ENCODE measurements at places on chromosomes 7 and 10.

- DNase-seq = no peak
Observed at GRCh38 chr7:139358541-139359365, 941 bp upstream of the LUC7L2 start.

DNA sequence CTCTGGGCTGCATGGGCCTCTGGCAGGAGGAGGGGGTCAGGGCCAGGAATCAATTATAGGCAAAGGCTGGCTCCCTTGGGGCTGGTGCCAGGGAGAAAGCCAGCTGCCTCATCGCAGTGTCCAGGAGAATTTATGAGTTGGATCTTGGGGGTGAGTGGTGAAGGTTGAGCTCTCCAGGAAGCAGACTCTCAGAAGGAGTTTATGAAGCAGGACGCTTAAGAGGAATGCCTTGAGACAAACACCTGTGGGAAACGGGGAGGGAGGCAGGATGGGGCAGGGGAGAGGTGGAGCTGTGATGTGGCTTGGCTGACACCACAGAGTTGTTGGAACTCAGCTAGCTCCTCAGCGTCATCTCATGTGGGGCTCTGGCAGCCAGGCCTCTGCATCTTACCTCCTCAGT lies 428.5 kb downstream of the RPS24 start:
- no peak for DNase-seq

- no peak for DNase-seq
Observed at GRCh38 chr10:14555807-14556206, 218.9 kb downstream of the FAM107B start.

DNA sequence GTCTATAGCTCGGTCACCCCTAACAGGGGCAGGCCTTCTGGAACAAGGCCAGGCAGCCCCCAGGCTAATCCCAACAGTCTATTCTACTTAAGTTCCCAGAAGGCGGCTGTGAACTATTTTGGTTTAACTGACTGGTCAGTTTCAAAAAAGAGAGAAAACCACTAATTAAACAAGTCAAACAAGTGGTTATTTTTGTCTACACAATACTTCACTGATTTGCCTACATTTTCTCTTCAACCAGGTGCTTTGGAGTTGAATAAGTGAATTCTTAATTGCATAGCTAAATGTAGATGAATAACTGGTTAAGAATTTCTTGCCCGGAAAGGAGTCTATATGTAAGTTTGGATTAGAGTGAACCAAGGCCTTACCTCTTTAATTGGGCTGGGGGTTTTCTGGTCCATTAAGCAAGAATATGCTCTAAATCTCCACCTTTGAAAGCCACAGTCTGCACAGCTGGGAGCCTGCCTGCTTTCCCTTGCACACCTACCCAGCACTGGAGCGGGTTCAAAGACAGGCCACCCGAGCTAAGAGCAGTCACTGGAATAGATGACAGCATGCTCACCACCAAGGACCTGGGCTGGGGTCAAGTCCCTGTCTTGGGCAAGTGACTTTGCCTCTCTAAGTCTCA lies 70.4 kb downstream of the TBXAS1 start:
- DNase-seq = no peak

DNA sequence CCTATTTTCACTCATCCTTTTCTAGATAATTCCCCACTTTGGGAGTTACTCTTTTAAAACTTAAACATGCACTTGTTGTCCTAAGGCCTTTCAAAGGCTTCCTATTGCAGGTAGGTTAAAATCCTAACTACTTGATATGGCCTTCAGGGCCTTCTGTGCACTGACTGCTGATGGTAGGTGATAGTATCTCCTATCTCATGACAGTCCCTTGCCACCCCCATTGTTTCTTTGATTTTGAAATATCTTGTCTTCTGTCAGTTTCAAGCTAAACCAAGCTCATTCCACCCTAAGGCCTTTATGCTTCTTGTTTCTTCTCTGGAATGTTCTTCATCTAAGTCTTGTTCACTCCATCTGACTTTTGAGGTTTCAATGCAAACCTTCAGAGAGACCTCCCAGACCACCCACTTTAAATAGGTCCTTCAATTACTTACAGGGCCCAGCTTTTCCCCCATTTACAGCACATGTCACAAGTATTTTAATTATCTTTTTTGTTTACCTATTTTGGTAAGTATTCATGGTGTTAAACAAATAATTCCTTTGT lies 2.4 kb upstream of the MTPN start:
- DNase-seq = no peak

DNA sequence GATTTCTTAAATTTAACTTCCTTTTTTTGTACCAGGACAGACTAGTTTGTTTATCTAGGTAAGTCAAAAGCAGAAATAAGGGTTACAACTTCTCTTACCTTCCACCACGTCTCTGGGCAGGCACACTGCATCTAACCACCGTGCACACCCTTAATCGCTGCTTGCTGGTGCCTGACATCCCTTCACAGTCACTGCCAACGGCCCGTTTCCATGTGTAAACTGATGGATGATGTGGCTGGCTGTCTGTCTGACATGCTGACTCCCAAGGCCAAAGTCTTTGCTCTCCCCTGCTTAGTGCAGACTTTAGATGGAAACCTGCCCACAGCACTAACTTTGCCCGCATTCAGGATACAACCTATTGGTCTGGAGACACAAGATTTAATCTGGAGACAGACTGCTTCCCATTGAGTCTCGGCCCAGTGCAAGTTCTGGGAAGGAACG lies 1.1 kb downstream of the TMEM273 start:
- DNase-seq = no peak

GRCh38 chr7:116863936-116864500 lies 1.6 kb downstream of the CAPZA2 start:
- DNase-seq = no peak

GRCh38 chr10:1569208-1569607 lies 168.1 kb downstream of the ADARB2 start:
- DNase-seq = no peak

DNA sequence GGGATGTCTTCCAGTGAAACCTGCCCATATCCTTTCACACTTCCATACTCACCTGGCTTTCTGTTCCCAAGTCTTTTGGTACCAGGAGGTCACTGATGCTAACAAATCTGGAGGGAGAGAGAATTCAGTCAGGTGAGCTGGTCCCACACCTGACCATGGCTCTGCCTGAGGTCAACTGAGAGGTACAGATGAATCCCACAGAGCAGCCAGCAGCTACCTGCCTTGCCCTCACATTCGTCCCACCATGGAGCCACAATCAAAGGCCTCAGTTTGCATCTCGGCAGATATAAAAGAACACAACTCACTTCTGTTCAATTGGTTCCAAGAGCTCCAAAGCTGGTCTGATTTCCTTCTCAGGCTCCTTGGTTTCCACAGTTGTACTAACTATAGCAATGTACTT lies 47.0 kb downstream of the GDI2 start:
- no peak for DNase-seq

- no peak for DNase-seq
Observed at GRCh38 chr10:126373147-126373546, 15.1 kb downstream of the ADAM12 start.

GRCh38 chr7:84092207-84092606 lies 102.4 kb downstream of the SEMA3A start:
- DNase-seq = no peak

DNA sequence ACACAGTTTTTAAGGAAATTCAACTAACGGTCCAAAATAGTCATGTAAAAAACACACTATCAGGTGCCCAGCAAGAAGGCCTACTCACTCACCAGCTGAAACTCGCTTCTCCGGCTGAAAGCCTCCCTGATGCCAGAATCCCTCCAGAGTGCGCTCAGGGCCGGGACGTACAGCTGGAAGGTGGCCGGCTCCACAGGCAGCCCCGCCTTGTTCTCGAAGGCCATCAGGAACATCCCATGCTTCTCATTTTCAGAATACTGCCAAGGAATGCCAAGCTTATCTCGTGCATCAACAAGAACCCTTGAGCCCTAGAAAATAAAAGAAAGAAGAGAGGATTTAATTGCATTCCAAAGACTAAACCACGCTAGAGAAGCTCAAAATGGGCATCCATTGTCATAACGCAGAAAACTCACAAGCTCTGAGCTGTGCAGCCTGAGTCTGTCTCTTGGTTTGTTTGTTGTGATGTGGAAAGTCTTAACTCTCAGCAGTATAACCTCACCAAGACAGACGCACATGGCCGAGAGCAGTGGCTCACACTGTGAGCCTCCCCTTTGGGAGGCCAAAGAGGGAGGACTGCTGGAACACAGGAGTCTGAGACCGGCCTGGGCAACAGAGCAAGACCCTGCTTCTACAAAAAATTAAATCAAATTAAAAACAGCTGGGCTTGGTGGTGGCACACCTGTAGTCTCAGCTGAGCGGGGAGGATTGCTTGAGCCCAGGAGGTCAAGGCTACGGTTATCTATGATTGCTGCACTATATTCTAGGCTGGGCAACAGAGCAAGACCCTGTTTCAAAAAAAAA lies 49.1 kb downstream of the GNA12 start:
- DNase-seq = no peak

- no peak for DNase-seq
Observed at GRCh38 chr10:110326351-110327032, 21.8 kb upstream of the SMNDC1 start.

- no peak for DNase-seq
Observed at GRCh38 chr10:30589441-30589840, 40.1 kb downstream of the LYZL2 start.

DNA sequence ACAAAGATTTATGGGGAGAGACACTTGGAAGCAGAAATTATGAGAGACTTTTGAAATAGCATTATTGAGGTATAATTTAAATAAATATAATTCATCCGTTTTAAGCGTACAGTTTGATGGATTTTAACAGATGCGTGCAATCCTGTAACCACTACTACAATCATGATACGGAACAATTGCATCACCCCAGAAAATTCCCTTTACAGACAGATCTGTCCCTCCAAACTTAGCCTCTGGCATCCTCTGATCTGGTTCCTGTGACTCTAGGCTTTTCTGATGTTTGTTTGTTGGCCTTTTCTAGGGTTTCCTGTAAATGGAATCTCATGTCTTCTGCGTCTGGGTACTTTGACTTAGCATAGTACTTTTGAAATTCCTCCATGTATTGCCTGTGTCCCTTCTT lies 15.5 kb downstream of the UBN2 start:
- no peak for DNase-seq

DNA sequence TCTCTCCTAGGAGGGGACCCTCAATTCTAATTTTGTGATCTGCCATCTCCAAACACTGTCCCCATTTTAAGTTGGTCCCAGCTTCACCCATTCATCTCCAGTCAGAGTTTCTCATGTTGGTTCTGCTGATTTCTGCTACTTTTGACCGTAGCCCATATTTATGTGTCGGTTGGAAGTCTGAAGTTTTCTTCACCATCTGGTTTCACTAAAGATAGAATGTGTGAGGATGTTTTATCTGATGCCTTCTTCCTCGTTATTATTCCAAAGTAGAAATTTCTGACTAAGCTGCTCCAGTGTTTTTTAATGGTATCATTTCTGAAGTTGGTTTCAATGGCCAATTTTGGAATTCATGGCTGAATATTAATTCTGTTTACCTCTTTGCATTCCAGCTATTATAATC lies 21.3 kb upstream of the IFIT2 start:
- no peak for DNase-seq

- DNase-seq = no peak
Observed at GRCh38 chr10:18583575-18584270, 67.7 kb downstream of the NSUN6 start.

DNA sequence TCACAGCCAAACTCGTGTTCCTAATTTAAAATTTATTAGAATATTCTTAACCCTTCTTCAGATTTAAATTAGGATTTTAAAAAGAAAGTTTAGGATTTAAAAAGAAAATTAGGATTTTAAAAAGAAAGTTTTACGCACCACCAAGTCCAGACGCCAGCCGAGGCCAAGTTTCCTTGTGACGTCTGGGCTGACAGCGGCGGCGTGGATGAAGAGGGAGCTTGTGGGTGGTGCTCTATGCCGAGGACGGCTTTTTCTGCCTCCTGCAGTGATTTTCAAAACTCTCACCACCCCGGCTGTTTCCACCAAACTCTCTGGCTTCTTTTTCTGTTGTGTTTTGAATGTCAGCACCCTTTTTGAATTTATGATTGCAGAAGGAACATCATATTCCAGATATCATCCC lies 252.9 kb downstream of the DNAJB6 start:
- no peak for DNase-seq

GRCh38 chr10:5666008-5666840 lies at the start of gene ASB13:
Gene ASB13, minus strand, starts transcription at chr10:5666595. Its CDS starts 44 bp downstream, at chr10:5666551.
- peak; percentile 9 for DNase-seq

- DNase-seq = no peak
Observed at GRCh38 chr7:151800861-151801260, 76.1 kb downstream of the PRKAG2 start.

DNA sequence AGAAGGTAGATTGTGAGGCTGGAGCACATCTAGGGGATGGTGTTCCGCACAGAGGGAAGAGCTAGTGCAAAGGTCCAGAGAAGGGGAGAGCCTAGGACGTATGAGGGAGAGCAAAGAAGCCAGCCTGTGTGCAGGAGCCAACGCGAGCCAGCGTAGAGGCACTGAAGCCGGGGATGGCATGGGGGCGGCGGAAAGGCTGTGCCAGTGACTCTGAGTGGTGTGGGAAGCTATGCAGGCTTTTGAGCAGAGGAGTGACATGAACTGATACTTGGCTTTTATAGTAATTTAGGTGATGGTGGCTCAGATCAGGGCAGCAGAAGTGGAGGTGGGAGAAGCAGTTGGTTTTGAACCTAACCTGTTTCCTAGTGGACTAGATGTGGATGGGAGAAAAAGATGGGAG lies 65.8 kb downstream of the ATXN7L1 start:
- DNase-seq = no peak

DNA sequence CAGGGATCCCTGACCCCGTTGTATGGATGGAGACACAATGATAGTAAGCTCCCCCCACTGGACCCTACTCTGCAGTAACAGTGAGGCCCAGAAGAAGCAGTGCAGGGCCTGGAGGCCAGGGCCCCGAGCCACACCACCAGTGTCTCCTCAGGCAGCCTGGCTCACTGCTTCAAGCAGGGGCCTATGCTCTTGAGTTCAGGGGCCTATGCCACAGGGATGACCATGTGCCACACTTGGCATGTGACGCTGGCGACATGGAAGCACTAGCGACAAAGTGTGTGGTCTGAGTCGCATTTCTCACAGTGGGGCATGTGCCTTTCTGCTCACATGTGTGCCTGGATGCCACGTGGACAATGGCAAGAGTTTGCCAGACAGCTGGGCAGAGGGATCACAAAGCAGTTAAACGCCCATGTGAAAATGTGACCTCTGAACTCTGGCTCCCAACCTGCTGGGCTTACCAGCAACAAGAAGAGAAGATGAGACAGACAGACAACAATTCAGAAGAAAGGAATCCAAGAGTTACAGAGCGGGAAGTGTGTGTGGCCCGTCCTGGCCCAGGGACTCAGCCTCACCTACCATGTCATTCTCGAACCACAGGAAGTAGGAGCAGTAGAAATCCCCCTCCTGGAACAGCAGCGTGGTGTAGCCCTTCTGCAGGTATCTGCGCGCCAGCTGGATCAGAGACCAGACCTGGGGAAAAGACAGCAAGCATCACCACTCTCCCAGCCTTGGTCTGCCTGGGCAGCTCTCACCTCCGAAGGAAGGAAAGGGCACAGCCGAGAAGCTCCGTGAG lies 4.7 kb upstream of the PYROXD2 start:
- DNase-seq = no peak

All from activated naive CD4-positive, alpha-beta T cell (primary cell).